ENCODE measurements at places on chromosomes 13 and 19.
A peak's percentile ranks its signal among the peaks of the same experiment; 100 is the strongest.

DNA sequence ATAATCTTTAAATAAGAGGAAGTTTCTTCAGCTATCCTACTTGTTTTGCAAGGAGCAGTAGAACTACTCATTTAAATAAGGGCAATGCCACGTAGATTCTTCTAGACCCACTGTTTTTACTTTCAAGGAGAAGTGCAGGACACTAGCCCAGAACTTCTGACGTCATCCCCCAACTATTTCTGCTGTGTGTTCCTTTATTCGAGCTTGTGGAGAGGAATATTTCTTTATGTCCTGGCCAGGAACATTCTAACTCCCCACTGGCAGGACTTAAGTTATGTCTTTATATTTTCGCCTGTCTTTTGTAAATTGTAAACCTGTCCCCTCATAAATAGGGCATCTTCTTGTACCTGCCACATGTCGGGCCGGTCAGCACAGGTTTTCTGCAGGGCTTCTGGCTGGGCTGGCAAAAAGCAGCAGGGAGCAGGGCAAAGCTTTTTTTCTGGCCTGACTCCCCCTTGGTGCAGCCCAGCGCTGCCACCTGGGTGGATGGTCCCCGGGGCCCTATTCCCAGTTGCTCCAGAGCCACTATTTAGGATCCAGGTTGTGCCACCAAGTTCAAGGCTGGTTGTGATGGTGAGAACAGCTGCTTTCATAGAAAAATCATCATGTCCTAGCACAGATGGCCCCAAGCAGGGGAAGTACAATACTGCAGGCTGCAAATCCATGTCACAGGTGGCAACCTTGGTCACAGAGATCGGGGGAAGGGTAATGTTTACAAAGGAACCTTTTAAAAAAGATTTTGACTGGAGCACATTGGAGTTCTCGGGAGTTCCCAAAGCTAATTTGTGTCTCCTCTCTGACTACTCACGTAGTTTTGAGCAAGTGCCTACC, 1.8 kb downstream of the MBNL2 start:
- DNase-seq = peak; percentile 56

- no peak for DNase-seq
Observed at GRCh38 chr19:19632661-19633060, 4.6 kb upstream of the LPAR2 start.

- DNase-seq = no peak
Observed at GRCh38 chr19:6020972-6021805, 43.2 kb upstream of the RANBP3 start.

GRCh38 chr13:74306496-74306895, 172.3 kb upstream of the KLF12 start:
- peak; percentile 22 for DNase-seq

DNA sequence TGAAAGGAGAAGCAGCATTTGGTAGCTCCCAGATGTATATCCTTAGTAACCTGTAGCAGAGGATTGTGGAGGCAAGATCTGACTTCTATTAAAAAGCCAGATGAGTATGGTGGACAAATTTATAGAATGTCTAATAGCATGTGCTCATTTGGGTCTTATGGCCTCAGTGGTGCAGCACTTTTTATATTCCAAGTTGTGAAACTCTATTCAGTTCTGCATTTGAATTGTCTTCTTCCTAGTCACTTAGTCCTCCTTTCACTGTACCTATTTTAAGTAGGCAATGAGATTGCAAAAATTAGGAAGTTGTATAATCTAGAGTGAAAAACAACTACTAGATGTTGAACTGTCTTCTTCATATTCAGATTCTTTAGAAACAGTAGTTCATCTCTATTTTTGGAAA, 412.5 kb upstream of the PCDH9 start:
- no peak for DNase-seq

GRCh38 chr19:39517432-39517831, 2.5 kb downstream of the SELENOV start:
- DNase-seq = no peak

DNA sequence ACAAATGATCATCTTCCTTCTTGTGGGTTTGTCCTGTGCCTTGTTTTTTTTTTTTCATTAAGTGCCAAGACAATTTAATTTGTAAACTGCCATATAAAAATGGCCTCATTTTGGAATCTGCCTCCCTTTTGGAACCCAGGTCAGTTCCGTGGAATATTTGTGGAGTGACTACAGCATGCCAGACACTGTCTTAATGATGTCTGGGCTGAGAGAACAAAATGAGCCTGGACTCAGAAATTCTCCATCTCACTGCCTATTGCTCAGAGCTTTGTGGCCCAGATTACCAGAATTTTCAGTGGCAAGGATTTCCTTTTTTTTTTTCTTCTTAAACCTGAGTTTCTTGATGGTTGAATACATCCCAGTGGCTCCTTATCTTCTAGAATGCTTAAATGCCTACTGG, 340.6 kb downstream of the ENOX1 start:
- no peak for DNase-seq

DNA sequence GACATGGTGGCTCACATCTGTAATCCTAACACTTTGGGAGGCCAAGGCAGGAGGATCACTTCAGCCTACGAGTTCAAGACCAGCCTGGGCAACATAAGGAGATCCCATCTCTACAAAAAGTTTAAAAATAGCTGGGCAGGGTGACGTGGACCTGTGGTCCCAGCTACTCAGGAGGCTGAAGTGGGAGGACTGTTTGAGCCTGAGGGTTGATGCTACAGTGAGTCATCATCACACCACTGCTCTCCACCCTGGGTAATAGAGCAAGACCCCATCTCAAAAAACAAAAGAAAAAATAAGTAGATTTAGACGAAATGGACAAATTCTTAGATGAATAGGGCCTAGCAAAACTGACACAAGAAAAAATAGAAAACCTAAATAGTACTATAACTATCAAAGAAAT, 10.4 kb upstream of the GNG8 start:
- DNase-seq = no peak

DNA sequence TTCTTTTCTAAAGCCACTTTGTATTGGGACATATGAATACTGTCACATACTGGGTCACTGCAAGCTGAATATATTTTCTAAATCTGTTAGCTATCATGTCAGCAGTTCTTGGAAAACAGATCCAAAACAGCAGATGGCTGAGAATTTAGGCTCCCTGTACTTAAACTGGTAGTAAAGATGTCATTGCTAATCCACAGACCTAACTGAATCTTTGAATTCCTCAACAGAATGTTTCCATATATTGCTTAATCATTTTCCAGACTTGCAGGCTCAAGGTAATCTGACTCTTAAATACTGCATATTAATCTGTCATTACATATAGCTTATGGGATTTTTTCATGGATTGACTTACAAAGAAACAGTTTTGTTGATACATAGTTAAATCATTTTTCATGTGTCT, 639.0 kb upstream of the KLHL1 start:
- no peak for DNase-seq

DNA sequence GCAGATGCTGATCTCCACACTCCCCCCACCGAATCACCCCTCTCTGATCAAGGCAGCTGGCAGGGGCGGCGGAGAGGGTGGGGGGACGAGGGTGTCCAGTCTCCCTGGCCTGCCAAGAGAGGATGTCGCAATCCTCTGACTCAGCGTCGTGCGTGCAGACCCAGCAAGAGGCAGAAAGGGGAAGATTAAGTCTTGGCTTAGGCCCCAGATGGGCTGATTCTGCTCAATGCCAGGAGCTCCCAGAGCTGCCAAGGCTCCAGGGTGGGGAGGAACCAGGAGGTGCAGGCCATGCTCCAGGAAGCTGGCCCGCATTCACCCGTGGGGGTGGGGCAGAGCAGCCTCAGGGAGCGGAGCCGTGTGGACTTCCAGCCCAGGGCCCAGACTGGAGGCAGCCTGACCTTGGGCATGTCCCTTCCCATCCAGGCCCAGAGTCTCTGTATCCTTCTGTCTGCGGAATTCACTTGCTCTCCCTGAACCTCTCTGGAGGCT, 6.6 kb upstream of the BCL3 start:
- peak; percentile 98 for DNase-seq

- peak; percentile 5 for DNase-seq
Observed at GRCh38 chr13:98869408-98870090, 108.3 kb downstream of the DOCK9 start.

DNA sequence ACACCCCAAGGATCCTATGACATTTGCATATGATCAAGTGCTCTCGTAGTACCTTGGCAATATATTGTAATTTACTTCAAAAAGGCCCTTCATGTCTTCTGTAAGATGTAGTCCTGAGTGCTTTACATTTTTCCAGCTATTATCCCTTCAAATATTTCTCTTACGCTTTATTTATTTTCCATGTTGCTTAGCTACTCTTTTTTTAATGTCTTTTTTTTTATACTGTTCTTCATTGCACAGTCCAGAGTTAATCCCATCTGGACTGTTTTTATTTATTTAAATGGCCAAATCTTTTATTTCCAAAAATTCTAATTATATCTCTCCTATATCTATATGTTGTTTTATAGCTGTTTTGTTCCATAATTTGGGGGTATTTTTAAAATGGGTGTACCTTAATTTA, 371.3 kb downstream of the SLC7A1 start:
- no peak for DNase-seq

DNA sequence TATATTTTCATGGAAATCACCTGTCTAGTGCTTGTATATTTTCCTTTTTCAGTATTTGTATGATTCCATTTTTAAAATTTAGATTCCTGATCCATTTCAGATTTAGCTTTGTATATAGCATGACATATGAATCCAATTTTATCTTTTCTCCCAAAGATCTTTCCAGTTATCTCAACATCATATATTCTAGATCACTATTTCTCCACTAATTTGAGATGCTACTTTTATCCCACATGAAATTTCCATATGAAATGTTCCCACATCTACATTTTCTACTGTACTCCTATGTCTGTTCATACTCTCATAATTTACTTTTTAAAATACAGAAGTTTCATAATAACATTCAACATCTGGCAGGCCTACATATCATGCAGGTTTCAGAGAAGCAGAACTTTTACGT, 1784.1 kb downstream of the SLITRK5 start:
- DNase-seq = no peak

DNA sequence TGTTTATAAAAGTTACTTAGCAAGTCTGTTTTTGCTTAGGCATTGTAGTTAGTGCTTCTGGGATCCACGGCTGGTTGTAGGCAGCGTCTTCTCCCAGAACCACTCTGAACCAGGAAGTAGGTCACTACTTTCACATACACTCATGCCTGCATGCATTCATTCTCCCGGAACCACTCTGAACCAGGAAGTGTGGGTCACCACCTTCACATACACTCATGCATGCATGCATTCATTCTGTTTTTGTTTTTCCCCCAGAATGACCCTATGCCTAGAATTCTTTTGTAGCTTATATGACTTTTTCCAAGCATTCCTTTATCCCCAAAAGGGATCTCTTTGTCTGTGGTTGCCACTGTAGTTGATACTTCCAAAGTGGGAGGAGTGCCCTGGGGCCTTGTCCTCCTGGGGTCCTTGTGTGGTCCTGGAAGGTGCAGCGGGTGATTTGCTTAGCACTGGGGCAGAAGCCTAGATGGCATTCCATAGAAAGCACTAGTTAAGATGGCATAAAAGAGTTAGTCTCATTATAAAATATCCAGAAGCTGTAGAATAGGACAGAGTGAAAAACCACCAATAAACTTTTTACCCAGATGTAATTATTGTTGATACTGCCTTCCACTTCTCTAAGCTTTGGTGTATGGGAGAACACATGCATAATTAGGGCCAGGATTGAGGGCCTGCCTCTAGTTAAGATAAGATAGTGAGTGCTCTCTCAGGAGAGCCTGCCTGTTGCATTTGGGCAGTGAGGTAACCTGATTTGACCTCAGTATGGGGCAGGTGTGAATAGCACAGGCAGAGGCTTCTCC, 68.6 kb upstream of the TEX29 start:
- no peak for DNase-seq

GRCh38 chr19:7513809-7514642, 1.9 kb upstream of the ZNF358 start:
- no peak for DNase-seq

DNA sequence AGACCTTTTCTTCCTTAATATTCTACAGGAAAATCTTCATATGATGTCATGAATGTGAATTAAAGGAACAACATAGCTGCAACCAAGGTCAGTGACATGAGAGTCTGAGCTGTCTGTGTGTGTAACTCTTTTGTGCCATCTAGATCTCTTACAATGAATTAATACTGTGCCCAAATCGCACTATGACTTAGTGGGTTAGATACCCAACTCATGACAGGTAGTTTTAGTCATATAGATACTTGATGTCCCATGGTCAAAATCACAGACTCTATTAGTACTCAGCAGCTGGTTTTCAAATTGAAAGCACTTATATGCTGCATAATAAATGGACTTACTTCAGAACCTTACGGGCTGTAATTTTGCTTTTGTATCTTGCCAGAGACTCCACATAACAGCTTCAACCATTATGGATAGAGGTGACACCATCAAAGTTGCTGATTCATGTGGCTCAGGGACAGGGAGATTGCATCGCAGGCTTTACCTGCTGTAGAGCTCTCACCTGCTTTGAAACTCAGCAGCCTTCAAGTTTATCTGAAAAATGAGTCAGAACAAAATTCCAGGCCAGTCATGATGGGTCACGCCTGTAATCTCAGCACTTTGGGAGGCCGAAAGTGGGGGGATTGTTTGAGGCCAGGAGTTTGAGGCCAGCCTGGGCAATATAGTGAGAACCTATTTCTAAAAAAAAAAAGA, 12.3 kb upstream of the ZNF283 start:
- no peak for DNase-seq

- no peak for DNase-seq
Observed at GRCh38 chr13:40580566-40581276, 85.7 kb downstream of the FOXO1 start.

DNA sequence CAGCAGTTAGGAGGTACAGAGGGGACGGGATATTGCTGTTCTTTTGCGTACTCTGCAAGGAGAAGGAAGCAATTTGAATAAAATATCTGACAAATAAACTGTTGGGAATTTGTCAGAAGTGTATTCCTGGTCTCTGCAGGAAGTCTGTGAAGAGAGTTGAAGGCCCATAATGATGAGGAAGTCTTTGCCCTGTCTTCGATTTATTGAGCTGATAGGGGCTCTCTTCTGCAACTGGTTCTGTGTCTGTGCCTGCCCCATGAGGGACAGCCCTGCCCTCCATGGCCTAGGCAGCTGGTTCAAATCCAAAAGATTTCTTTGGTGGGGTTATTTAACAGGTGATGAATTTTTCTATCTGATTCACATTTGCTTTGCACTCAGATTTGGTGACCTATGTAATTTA, 339.7 kb upstream of the EDNRB start:
- no peak for DNase-seq

DNA sequence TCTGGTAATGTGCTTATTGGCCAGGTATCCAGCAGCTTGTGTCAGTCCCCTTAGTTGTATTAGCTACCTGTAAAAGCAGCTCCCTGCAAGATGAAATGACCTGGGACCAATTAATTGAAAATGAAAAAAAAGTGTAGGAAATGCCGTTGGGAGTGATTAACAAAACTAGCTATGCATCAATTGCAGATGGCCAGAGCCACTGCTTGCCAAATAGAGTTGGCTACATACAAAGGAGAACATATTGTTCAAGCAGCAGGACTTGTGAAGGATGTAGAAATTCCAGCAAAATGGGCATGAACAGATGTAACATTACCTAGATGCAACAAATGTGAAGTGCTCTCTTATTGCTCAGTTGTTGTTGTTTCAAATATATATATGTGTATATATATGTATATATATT, 300.5 kb downstream of the PCDH17 start:
- no peak for DNase-seq
